Stimulated activated CD4-positive, alpha-beta T cell treated with anti-CD3 and anti-CD28 coated beads, Interleukin-2, amount 100 ng/mL, for 4 hours (primary cell): ENCODE measurements at places on chromosomes 2 and 18.

DNA sequence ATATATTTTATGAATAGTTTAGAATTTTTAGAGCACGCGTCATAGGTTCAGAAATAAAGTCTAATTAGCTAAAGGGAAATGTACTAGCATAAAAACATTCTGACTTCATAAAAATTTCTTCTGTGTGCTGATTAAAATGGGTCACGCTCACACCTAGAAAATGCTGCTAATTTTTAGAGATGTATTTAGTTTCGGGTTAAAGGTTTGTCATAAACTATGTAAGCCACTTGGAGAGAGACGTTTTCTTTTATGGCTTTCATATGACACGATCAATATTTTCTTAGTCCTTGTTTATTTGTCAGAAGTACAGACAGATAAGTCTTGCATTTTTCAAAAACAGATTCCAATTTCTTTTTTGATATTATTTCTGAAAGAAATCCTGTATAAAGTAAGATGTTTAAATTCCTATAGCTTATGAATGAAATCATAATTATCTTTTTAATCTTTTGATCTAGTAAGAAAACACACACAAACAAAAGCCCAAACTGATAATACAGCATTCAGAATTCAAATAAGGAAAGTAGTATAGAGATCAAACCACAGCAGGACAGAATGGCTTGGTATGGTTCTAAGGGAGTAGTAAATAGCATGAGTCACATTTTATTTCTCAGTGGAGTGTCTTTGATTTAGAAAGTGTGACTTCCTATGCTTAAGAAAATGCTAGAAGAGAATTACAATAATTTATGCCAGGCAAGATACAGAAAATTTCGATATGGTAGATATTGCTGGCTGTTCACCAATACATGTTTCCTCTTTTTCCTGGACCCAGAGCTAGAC, 236.6 kb downstream of the GPD2 start:
- no peak for DNase-seq

GRCh38 chr2:114011713-114012112, 121.8 kb downstream of the ACTR3 start:
- DNase-seq = no peak

DNA sequence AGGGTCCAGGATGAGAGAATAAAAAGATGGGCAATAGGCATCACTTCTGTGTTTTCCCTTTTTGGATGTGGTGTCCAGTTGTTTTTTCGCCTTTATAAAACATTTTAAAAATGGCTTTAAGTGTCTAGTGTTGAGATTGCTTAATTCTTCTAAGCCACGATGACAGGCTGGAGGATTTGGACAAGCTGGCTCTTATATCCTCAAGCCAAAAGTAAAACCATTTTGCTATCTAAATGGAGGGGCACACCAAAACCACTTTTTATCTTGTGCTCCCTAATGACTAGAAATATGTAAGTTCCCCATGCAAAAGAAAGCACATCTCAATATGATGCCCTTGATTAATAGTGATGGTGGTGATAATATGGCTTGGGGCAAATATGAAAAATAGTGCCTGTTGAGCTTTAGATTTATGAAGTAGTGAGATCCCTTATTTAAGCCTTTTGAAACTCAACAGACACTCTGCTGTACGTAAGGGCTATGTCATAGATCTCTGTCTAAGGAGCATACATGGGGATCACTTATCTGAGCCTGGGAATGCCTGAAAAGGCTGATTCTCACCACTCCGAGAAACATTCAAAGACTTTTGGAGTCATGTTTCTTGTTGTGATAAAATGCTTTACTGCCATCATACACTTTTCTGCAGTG, 185.5 kb downstream of the KCNS3 start:
- no peak for DNase-seq

DNA sequence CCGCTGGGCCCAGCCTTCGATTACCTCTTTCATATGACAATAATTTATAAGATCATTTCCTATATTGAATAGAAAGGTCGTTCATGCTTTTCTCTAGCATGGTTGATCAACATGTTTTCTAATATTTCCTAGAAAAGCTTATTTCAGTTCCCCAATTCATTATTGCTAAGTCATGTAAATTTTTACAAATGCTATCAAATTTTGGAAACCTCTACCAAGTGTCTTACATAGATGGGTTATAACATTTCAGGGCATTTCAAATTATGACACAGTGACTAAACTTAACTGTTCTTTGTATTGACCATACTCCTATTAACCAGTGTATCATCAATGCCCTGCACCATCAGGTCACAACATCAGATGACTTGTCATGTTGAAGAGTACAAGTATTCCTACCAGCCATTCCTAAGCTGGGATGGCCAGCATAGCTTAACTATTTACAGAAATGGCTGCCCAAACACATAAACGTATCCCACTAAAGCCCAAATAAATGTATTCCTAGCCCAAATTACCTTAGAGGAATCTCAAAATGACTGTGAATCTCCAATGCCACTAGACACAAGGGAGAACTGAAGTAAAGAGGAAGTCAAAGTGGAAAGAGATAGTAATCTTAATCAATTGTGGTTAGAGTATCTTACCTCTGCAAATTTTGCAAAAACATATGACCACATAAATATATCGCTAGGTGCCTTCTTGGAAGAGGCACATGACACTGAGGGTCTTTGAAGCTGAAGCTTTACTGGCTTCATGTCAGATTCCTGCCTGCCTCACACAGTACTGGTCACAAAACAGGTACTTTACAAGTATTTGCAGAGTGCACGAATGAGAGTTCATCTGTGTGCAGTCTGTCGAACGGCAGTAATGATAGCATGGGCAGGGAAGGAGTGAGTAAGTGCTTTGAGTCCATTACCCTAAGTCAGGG, 87.3 kb upstream of the TLK1 start:
- no peak for DNase-seq

- DNase-seq = no peak
Measured at GRCh38 chr2:54669677-54670484, 53.6 kb upstream of the EML6 start.

DNA sequence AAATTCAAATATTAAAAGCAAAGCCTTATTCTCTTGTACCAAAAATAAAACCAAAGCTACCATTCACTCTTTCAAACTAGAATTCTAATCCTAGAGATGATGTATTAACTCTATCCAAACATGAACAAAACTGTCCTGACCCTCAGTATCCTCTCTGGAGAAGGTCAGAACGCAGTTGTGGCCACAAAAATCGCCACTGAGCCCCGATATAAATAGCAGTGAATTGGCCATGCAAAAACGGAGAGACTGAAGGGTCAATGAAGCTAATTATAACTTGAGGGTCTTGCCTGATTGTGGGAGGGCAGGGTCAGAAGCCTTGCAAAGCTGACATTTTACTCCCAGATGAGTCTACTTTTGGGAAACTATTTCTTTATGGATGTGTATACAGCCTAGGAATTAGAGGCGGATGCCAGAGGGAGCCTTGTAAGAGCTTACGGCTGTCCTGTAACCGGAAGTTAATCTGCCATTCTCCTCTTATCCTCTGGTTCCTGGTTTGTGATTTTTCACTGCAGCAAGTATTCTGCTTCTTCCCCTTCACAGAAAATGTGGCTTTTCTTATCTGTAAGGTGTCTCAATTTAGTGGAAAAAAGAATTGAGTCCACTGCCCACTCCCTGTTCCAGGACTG, 28.1 kb downstream of the CAVIN2 start:
- DNase-seq = no peak

DNA sequence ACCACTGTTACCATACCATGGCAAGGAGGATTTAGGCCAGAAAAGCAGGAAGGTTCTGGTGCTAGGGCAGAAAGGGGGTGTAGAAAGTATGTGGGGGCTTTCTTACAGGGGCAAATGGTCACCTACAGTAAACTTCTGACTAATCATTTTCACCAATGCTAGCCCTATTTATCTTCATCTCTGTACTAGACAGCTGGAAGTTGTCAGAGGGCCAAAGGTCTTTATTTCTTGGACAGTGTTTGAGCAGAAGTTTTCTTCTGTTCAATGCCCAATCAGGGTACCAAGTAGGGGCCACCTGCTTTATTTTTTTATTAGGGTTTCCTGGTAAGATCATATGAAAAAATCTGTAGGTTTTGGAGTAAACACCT, 37.6 kb downstream of the MAP4K4 start:
- DNase-seq = no peak

GRCh38 chr2:227513113-227513512, 41.2 kb downstream of the AGFG1 start:
- DNase-seq = no peak

DNA sequence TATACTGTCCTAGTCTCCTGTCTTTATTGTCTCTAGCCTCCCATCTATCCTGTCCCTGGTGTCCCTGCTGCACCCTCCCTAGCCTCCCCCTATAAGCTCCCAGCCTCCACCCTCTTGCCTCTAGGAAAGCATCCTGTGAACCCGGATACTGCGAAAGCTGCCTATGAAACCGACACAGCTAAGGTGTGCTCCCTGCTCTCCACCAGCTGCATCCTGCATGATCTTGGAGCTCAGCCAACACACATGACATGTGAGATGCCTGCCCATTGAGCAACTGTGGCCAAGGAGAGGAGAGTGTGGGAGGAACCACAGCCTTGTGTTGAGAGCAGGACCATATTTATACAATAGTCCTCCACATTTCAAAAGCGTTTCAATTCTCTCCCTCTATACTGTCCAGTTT, 187.1 kb downstream of the ZBTB7C start:
- DNase-seq = no peak

GRCh38 chr2:221981912-221982470, 316.8 kb downstream of the PAX3 start:
- DNase-seq = no peak

GRCh38 chr2:39642051-39642718, 23.5 kb upstream of the TMEM178A start:
- no peak for DNase-seq

DNA sequence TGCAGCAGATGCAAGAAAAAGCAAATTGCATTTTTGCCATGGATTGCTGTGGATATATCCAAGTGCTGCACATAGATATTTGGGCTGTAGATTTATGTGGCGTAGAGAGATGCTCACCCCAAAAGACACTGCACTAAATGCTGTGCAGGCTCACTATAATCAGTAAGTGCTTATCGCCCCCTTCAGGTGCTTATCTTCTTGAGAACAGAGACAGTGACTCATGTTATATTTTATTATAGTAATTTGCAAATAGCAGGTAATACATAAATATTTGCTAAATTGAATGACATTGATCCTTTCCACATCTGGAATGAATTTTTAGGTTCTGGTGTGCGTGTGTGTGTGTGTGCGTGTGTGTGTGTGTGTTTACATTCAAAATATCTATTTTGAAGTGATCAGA, 36.8 kb upstream of the PLEKHM3 start:
- DNase-seq = no peak

DNA sequence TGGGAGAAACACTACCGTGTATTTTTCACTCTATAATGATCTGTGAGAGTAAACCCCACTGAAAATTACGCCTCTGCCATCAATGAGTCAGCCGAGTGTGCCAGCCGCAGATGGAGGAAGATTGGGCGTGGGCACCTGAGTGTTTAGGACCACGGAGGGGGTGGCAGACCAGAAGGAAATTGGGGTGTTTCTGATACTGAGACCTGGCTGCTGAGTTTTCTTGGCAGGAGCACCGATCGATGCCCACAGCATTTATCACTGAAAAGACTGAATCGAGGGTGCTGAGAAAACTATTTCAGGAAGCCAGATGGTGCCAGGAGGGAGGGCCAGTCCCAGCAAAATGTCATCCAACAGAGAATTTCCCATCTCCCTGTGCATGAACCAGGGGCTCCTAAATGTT, 91.9 kb upstream of the TPO start:
- DNase-seq = no peak
